CD14-positive monocyte (primary cell): ENCODE measurements at places on chromosomes 16 and 17.

GRCh38 chr16:1651094-1651973 lies 26.7 kb upstream of the JPT2 start:
- no peak for DNase-seq

DNA sequence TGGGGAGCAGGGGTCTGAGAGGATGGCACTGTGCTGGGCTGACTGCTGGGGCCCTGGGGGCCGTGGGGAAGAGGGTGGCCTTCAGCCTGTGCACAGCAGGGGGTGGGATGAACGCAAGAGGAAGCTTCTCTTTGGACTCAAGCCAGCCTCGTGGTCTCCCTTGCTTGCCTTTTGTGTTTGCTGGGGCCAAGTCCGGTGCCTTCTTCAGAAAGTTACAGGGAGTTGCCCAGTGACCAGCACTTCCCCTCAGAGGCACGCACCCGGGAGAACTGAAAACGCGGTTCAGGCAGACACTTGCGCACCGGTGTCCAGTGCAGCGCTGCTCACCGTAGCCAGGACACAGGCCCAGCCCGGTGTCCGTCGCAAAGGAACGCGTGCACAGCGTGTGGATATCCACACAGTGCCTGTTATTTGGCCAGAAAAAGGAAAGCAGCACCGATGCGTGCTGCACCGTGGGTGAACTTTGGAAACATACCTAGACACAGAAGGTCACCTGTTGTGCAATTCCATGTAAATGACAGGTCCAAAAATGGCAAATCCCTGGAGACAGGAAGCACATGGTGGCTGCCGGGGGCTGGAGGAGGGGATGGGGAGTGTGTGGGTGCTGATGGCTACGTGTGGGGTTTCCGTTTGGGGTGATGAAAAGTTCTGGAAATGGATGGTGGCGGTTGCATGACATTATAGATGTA lies 29.4 kb upstream of the NUDT16L1 start:
- peak; percentile 98 for DNase-seq

GRCh38 chr16:19436540-19436939 lies 18.9 kb downstream of the TMC5 start:
- no peak for DNase-seq

- DNase-seq, result peak; percentile 13
Observed at GRCh38 chr16:15492091-15492740, 57.8 kb downstream of the BMERB1 start.

DNA sequence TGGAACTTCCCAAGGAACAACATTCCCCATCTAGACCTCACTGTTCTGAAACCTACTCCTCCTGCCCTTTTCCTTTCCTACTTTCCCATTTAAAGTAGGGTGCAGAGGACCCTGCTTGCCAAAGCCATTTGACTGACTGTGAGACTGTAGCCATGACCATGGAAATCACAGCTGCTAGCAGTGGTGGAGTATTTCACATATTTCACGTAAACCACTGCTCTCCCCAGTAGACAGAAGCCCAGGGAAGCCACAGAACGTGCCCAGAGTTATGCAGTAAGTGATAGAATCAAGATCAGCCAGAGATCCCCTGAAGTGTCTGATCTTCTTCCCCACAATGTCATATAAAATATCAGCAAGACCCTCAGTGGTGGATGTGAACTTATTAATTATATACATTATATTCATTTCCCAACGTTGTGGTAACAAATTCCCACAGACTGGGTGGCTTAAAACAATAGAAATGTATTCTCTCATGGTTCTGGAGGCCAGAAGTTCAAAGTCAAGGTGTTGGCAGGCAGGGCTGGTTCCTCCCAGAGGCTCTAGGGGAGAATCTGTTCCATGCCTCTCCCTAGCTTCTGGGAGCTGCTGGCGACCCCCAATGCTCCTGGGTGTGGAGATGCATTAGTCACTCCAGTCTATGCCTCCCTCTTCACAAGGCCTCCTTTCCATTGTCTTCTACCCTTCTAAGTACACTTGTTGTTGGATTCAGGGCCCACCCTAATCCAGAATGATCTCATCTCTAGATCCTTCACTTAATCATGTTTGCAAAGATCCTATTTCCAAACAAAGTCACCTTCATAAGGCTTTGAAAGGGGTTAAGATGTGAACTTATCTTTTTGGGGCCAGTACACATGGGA lies 20.7 kb upstream of the PRM1 start:
- no peak for DNase-seq

DNA sequence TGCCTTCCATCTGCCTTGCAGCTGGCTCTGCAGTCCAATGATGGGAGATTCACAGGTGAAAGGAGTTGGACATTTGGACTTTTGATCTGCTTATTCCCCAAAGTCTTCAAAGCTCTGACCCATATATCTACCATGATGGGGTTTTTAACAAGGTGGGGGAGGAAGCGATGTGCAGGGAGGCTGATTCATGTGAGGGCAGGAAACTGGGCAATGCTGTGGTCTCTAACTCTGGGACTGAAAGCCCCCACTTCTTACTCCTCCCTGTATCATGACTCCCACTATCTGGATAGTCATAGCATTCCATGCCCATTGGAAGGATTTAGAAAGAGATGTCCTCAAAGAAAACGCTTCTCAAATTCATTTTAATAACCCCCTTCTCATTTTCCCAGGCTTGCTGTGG lies 16.3 kb downstream of the HOXB1 start:
- DNase-seq, result no peak

GRCh38 chr16:59392911-59393310 lies 658.8 kb upstream of the GOT2 start:
- DNase-seq, result no peak
